Prostate gland (tissue), 2 donors: ENCODE measurements at places on chromosomes 11 and 22. TPM values are rescaled to one million over a fixed set of nuclear protein-coding genes. Genes with fewer than 3 reads are reported as not detected.

- peaks cover 2% of the 10 kb centered on the region for H3K27me3 ChIP-seq
- DNase-seq = no peak
- H3K4me1 ChIP-seq = no peaks in the 10 kb centered on the region
- no peaks in the 10 kb centered on the region for H3K36me3 ChIP-seq
Measured at GRCh38 chr11:69718147-69718546, 14.3 kb upstream of the FGF19 start.

Gene KRTAP5-2
- not detected for total RNA-seq

Gene BAIAP2L2
- total RNA-seq = 0.14 TPM

DNA sequence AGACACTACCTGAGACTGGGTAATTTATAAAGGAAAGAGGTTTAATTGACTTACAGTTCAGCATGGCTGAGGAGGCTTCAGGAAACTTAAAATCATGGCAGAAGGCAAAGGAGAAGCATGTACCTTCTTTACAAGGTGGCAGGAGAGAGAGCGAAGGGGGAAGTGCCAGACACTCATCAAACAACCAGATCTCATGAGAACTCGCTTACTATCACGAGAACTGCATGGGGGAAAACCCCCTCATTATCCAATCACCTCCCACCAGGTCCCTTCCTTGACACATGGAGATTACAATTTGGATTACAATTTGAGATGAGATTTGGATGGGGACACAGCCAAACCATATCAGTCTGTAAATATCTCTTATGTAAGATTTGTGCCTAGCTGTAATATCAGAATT is 50.9 kb upstream of the ATXN10 start:
- H3K36me3 ChIP-seq = no peaks in the 10 kb centered on the region
- no peaks in the 10 kb centered on the region for H3K4me1 ChIP-seq
- H3K4me3 ChIP-seq = no peak overlapping the region
- DNase-seq = no peak

DNA sequence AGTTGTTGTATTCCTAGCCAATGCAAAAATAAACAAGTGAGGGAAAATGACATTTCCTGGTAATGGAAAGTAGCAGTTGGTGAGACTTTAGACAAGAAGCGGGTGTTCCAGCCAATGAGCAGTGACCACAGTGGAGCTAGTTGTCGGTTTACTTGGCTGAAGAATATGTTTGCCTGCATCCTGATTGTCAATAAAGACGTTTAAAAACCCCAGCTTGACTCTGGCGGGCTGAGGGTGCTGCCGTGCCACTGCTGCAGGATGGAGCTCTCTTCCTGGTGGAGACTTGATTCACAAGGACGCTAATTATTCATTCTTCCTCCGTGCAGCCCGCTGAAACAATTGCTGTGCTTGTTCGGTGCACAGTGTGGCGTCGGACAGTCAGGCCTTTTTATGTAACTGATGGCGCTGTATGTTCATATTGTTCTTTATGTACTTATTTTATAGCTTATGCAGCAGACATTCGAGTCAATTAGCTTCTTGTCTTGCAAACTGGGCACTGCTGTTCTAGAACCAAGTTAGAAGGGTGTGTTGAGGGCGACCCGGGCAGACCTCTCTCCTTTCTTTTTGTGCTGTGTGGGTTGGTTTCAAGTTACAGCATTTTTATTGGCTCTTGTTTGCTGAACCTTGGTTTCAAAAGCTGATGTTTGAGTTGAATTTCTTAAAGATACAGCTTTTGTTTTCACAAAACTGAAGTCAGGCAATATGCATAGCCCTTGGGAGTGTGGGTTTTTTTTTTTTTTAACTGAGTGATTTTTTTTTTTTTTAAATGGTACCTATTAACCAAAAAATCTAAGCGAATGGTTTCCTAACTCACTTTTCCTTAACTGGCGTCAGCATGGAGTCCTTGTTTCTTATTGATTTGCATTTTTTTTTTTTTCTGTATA is 153.9 kb downstream of the TEAD1 start:
- H3K27me3 ChIP-seq = no peaks in the 10 kb centered on the region
- H3K4me3 ChIP-seq = peak overlapping the region; percentile 34
- peak overlapping the region; percentile 75 for H3K27ac ChIP-seq
- peak; percentile 59 for DNase-seq
- no peaks in the 10 kb centered on the region for H3K36me3 ChIP-seq
- peaks cover 2% of the 10 kb centered on the region for H3K4me1 ChIP-seq
